ENCODE measurements at places on chromosomes 3 and 15.
A peak's percentile ranks its signal among the peaks of the same experiment; 100 is the strongest.

GRCh38 chr3:149042789-149043386, 43.4 kb downstream of the HLTF start:
- DNase-seq = no peak

GRCh38 chr15:25176991-25177954, 222.5 kb downstream of the SNRPN start:
- peak; percentile 4 for DNase-seq

DNA sequence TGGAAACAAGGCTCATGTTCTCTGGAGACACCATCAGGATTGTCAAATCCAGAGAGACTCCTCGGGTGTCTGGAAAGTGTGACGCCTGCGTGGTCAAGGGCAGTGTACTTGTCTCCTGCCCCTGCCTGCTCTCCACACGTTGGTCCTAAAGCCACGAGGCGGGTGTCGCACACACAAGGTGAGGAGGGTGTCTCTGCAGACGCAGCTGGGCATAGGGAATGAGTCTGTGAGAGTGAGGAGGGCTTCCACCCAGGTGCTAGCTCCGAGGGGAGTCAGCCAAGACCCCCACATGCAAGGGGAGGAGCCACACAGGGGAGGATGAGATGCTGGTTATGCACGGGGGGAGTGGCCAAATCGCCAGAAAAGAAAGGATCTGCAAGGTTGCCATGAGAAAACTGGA, 27.9 kb upstream of the OCA2 start:
- DNase-seq = no peak

- no peak for DNase-seq
Observed at GRCh38 chr3:36751326-36751725, 13.0 kb downstream of the DCLK3 start.

GRCh38 chr15:58221591-58222241, 83.5 kb downstream of the AQP9 start:
- DNase-seq = peak; percentile 53

DNA sequence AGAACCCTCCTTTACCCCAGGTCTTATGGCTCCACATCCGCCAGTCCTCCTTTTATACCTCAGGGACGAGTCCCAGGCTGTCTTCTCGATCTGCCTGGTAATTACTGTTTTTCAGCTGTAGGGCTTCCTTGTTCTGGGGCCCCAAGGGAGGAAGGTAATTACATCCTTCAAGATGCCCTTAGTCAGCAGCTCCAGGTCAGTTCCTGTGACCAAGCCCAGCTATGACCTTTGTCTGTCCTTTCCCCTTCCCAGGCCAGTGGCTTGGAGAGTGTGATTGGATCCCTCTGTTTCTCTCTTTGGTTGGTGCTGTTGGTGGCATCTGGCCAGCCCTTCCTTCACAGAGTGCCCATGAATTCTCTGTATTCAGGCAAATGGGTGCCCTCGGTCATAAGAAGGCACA, 92.6 kb downstream of the AAGAB start:
- DNase-seq = no peak

All from BE2C (cell line).